Foreskin fibroblast (primary cell): ENCODE measurements at places on chromosomes 2 and 18.

- DNase-seq, result no peak
These were observed 17.7 kb upstream of the NTSR2 start for GRCh38 chr2:11687736-11688135.

- no peak for DNase-seq
These were observed 28.2 kb upstream of the CD8A start for GRCh38 chr2:86818957-86819356.

DNA sequence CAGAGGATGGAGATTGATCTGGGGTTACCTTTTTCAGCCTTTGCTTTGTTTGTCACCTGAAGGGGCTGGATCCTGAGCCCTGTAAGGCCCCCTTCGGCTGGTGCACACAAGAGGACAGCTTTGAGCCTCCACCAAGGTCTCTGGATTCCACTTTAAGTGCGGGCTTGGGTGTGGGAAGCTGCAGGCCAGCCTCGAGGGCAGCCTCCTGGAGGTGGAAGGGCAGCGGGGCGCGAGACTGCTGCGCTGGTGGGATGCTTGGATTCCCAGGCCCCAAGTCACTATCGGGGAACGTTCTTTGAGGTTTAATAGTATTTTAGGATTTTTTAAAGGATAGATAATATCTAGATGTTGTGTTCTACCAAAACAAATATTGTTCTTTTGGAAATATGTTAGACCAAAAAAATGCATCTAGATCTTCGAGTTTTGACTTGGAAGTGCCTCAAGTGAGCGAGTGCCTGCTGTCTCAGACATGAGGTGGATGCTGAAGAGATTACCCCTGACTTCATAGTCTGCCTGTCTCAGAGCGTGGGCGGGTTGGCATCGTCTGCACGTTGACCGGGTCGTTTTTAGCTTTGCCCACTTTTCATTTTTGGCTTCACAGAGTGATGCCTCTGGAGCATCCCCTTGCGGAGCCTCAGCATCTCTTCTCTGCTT, 113.8 kb downstream of the AGAP1 start:
- DNase-seq, result peak; percentile 29

GRCh38 chr18:24588440-24588839, 128.0 kb downstream of the HRH4 start:
- no peak for DNase-seq

DNA sequence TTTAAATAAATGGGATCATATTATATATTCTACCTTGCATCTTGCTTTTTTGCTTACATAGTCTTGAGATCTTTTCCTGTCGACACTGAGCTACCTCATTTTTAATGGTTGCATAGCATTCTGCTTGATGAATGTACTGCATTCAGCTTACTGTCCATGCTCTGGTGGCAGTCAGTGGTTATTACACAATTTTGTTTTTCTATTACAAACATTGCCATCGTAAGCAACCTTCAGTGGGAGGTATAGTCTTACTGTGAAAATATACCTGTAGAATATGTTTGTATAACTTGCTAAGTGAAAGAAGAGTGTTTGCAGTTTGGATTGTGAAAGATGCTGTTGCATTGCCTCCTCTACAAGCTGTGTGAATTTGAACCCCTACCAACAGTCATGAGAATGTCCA, 43.4 kb downstream of the UBXN4 start:
- DNase-seq, result peak; percentile 28

GRCh38 chr2:62287899-62288880, 92.3 kb downstream of the B3GNT2 start:
- no peak for DNase-seq

GRCh38 chr2:191857259-191857805, 10.4 kb upstream of the CAVIN2 start:
- DNase-seq, result peak; percentile 63

GRCh38 chr2:240422658-240423329, 12.7 kb upstream of the GPC1 start:
- DNase-seq, result no peak
